ENCODE measurements at places on chromosomes 1 and 21.
A peak's percentile ranks its signal among the peaks of the same experiment; 100 is the strongest.

GRCh38 chr21:19529031-19529430 lies 1125.4 kb upstream of the TMPRSS15 start:
- DNase-seq = no peak

- no peak for DNase-seq
These were observed 36.8 kb downstream of the CASZ1 start for GRCh38 chr1:10759413-10760200.

DNA sequence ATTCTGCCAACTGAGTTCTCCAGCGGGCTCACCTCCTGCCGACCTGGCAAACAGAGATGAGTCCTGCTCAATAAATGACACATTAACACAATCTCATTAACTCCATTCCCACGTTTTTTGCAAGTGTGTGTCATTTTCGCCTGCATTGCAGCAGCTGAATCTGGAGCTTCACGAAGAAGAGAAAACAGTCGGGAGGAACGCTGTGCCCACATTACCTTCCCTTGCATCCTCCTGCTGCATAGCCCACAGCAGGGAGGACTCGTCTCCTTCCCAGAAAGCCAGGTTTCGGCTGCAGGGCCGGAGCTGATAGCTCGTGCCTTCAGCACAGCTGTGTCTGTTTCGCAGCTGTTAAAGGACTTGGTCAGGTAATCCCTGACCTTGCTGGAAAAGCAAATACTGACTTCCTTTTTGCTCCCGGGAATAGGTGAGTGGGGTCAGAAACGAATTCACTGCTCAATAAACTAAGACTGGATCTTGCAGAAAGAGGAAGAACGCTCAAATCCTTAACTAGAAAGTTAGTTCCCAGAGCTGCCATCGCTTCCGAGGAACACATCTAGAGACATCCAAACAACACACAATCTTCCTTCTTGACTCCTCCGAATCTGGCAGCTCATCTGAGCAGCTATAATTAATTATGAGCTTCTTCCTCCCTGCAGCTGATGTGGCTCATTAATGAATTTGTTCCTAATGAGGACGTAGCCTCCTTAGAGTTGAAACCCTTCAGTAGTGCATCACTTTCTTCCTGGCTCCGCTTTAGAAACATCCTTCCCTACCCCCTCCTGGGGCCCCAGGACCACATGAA lies 33.0 kb downstream of the KANK4 start:
- no peak for DNase-seq

GRCh38 chr1:202238914-202239313 lies 45.3 kb downstream of the LGR6 start:
- DNase-seq = no peak

DNA sequence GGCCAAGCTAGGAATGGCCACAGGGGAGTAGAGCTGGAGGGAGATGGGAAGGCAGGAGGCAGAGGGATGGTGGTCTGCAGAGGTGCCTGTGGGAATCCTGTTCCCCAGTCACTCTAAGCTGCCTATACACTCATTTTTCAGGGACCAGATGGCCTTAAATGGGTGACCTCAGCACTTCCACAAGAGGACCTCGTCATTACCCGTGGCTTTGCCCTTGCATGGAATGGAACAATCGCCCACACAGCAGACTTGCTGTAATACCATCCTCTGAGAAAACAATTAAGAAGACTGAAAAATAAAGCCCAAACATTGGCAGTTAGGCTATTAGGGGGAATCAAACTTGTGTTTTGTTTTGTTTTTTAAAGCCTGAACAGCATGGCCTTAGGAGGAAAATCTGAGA lies 12.9 kb upstream of the TNN start:
- no peak for DNase-seq

- DNase-seq = no peak
These were observed 633.8 kb downstream of the PTPRC start for GRCh38 chr1:199272628-199273086.

GRCh38 chr1:93304716-93305138 lies 41.0 kb upstream of the DR1 start:
- DNase-seq = peak; percentile 16

DNA sequence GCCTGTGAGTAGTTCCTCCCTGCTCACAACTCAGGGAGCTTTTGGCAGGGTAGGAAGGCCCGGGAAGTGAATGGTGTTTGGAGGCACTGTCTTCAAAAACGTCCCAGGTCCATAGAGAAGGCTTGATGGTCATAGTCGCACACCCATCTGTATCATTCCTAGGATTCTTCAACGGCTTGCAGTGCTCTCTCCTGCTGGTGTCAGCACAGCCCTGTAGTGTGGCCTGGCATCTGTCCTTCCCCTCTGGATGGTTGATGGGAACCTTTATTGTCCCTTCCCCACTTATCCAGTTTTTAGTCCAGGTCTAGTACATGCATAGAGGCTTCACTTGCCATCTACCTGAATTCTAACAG lies 142.8 kb upstream of the HOOK1 start:
- no peak for DNase-seq

GRCh38 chr1:151984313-151984956 lies 9.2 kb downstream of the S100A10 start:
- no peak for DNase-seq
